Aorta (tissue), 5 donors: ENCODE measurements at places on chromosomes 16 and 17. TPM values are rescaled to one million over a fixed set of nuclear protein-coding genes. Genes with fewer than 3 reads are reported as not detected.

DNA sequence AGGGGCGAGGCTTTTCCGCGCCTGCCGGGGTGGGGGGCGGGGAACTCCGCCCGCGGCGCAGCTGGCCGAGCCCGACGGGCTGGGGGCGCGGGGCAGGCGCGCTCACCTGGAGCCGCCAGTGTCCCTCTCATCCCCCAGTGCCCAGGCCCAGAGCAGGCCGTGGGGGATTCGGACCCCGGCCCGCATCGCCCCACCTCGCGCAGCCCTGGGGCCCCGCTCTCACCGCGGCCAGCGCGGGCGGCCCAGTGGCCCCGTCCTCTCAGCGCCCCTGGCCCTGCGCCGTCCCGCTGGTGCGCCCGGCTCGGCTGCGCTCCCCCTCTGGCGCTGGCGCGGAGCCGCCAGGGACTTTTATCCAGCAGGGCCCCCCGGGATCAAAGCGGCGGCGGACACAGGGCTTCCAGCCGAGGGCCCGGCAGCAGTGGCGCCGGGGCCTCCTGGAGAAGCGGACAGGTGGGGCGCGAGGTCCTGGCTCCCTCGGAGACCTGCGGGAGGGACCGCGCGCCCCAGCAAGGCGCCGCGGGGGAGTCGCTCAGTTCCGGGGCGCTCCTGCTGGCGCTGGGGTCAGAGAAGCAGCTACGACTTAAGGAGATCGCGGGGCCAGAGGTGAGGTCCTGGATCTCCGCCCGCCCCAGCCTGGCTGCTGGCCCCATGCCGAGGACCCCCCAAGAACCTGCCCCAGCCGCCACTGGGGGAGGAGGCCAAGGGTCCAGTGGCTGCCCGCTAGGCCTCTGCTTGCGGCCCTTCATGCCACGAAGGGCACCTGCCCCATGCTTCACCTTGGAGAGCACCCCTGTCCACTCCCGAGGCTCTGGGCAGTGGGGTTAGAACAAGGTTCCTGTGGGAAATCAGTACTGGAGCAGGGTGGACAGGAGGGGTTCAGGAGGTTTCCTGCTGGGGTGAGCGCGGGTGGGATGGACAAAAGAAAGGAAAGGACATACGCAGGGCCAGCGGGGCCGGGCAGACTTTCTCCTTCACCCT lies 823 bp upstream of the NOTUM start:
- H3K36me3 ChIP-seq = no peaks in the 10 kb centered on the region
- no peaks in the 10 kb centered on the region for H3K27me3 ChIP-seq
- no peaks in the 10 kb centered on the region for H3K4me1 ChIP-seq
- no peak overlapping the region for H3K27ac ChIP-seq

RETREG3 gene
- 11.5 TPM for polyA plus RNA-seq

GRCh38 chr16:3879887-3880564 lies 487 bp downstream of the CREBBP start:
- no peaks in the 10 kb centered on the region for H3K4me1 ChIP-seq
- H3K27ac ChIP-seq = peak overlapping the region; percentile 98
- H3K27me3 ChIP-seq = no peaks in the 10 kb centered on the region
- peak overlapping the region; percentile 99 for H3K4me3 ChIP-seq

GRCh38 chr17:62919388-62919787 lies 46.6 kb upstream of the TANC2 start:
- no peak overlapping the region for H3K27ac ChIP-seq
- no peaks in the 10 kb centered on the region for H3K27me3 ChIP-seq
- H3K36me3 ChIP-seq = no peaks in the 10 kb centered on the region
- DNase-seq = no peak
- no peaks in the 10 kb centered on the region for H3K4me1 ChIP-seq

DNA sequence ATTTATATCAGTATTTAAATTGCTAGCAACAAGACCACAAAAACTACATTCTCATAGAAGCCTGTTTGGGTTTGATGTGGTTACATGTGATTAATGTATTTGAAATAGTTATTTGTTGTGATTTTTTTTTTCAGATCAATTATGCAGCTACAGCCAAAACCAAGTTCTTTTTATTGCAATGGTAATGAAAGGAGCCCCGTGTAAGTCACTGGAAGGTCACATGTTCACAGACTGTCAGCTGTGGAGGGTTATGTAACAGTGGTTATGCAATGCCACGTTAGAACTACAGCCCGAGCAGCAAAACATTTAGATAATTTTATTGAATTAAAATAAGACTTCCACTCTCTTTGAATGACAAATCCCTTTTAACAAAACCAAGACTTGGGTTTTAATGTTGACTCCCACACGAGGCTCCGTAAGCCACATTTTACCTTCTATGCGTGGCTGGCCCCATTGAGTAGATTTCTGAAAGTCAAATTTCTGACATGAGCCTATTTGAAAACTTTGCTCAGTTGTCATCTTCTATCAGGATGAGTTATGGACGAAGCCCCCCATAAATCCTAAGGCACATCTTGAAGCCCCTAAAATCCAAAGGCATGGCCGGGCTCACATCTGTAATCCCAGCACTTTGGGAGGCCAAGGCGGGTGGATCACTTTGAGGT lies 41.8 kb upstream of the SEC14L1 start:
- H3K4me1 ChIP-seq = no peaks in the 10 kb centered on the region
- DNase-seq = no peak
- H3K4me3 ChIP-seq = no peak overlapping the region
- H3K36me3 ChIP-seq = no peaks in the 10 kb centered on the region
- no peaks in the 10 kb centered on the region for H3K27me3 ChIP-seq

GRB7 gene
- polyA plus RNA-seq = 0.75 TPM

GRCh38 chr16:55146966-55147365 lies 177.0 kb upstream of the IRX6 start:
- H3K4me1 ChIP-seq = no peaks in the 10 kb centered on the region
- no peak overlapping the region for H3K4me3 ChIP-seq
- H3K27me3 ChIP-seq = no peaks in the 10 kb centered on the region
- H3K36me3 ChIP-seq = no peaks in the 10 kb centered on the region
- H3K27ac ChIP-seq = no peak overlapping the region
- no peak for DNase-seq
